GM23338 (cell line): ENCODE measurements at places on chromosomes 11 and 22. TPM values are rescaled to one million over a fixed set of nuclear protein-coding genes. Genes with fewer than 3 reads are reported as not detected.

DNA sequence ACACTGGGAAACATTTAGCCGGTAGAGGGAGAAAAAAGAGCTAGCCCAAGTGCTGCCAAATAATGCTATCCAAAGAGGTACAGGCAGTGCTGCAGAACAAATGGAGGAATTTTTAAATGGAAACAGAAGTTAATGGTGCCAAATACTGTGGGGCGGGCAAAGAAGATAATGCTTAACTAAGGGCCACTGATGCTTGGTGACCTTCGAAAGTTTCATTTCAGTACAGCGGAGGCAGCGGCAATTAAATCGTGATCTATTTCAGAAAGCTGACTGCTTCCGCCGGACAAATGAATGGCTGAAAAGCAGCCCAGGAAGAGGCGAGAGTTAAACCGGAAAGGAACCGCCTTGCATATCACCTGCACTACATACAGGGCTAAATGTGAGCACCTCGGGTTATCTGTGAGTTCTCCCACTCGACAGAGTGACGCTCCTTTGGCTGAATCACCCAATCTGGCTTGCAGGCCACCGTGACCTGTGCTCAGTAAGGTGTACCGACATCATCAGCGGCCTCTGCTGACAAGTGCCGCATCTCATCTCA lies 42.1 kb downstream of the CADM1 start:
- no peaks in the 10 kb centered on the region for H3K27me3 ChIP-seq
- DNase-seq = peak; percentile 17
- H3K36me3 ChIP-seq = no peaks in the 10 kb centered on the region
- H3K27ac ChIP-seq = no peak overlapping the region; the same call in 1 of the 2 replicates
- peaks cover 41% of the 10 kb centered on the region for H3K4me1 ChIP-seq

- no peaks in the 10 kb centered on the region; the same call in 1 of the 2 replicates for H3K36me3 ChIP-seq
- no peak overlapping the region for H3K4me3 ChIP-seq
- H3K4me1 ChIP-seq = no peaks in the 10 kb centered on the region
- H3K27me3 ChIP-seq = no peaks in the 10 kb centered on the region
Measured at GRCh38 chr22:20578192-20578591, 70.8 kb downstream of the MED15 start.

GRCh38 chr11:82924522-82925224 lies 23.1 kb downstream of the DDIAS start:
- no peak overlapping the region for H3K4me3 ChIP-seq
- no peaks in the 10 kb centered on the region for H3K4me1 ChIP-seq
- H3K27ac ChIP-seq = no peak overlapping the region
- H3K27me3 ChIP-seq = no peaks in the 10 kb centered on the region

Gene ZC3H12C
- total RNA-seq = 2.4 and 2.6 TPM in 2 replicates
